Cardiac fibroblast (primary cell): ENCODE measurements at places on chromosomes 7 and 10.

GRCh38 chr10:4046030-4046429 is 261.0 kb upstream of the KLF6 start:
- no peak for DNase-seq

- DNase-seq: no peak
These were observed 317.4 kb downstream of the BMPER start for GRCh38 chr7:34222722-34223121.

- no peak for DNase-seq
These were observed 44.2 kb downstream of the GLRX3 start for GRCh38 chr10:130180416-130180815.

DNA sequence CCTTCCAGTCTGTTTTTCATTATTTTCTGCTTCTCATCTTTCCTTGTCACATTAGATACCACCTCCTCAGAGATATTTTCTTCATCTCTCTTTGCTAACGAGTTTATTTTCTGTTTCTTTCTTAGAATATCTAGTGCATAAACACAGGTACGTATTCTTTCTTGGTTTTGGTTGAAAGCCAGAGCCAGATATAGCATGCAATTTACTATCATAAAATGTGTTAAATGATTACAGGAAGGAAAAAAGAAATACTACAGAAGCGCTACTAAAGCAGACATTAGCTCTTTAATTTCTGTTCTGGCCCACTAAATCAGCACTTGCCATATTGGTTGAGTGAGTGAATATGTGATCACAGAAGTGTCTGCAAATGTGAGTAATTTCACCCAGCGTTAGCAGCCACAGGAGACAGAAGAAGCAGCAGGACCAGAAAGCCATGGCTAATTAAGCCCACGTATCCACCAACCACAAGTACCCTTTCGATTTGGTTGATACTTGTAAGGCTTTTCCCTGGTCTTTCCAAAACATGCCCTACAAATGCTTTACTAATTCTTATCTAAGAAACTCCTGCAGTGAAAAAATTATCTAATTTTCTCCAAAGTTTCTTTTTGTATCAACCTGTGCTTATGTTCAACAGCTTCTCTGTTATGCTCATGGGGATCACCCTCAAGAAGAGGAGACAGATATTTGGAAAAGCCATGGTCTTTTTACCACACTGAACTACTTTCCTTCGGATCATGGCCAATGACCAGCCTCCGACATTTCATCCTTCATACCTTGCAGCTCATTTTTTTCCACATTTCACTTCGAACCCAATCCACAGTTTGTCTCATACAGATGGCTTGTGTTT is 23.1 kb upstream of the MACC1 start:
- DNase-seq: no peak

DNA sequence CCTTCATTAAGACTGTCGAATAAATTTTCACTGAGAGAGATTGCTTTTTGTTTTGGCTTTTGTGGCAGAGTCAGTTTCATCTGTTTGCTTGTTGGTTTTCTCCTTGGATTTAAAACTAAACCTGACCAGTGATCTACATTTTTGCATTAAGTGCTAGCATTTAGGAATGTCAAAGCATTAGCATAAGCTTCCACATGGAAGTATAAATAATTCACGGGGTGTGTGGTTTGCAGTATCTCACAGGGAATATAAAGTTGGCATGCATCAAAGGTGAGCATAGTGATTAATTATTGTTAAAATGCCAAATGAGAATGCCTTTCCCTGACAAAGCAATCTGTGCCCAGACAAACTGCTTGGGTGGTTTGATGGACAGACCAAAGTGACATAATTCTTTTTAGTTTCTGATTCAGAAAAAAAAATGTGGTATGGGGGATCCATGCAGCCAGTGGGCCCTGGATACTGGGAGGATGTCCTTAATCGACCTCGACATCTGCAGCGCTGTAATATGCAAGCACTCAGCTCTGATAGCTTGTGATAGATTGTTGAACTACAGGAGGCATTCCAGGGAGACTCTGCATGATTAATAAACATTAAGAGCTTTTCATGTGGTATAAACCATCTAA is 339.3 kb upstream of the POM121L12 start:
- no peak for DNase-seq

GRCh38 chr10:4838743-4839142 is 12.7 kb downstream of the AKR1E2 start:
- no peak for DNase-seq

GRCh38 chr7:113606325-113606724 is 312.5 kb downstream of the PPP1R3A start:
- DNase-seq: no peak

DNA sequence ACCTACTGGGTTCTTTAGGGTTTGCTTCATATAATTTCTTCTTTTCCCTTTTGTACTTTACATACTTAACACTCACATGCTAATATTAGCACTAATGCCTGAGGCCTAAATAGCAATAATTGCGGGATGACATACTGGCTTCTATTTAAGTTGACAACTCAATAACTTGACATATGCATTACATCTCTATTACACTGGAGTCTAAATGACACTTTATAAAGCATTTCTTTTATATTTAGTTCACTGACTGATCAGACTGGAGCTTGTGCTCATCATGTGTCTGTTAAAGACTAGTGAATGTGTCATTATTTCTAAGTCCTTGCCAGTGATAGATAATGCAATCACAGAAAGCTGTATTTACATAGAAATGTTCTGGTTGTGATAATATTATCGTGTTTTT is 472.1 kb upstream of the SEMA3A start:
- no peak for DNase-seq

GRCh38 chr10:84178160-84178609 is 4.6 kb downstream of the GPR15LG start:
- DNase-seq: no peak

DNA sequence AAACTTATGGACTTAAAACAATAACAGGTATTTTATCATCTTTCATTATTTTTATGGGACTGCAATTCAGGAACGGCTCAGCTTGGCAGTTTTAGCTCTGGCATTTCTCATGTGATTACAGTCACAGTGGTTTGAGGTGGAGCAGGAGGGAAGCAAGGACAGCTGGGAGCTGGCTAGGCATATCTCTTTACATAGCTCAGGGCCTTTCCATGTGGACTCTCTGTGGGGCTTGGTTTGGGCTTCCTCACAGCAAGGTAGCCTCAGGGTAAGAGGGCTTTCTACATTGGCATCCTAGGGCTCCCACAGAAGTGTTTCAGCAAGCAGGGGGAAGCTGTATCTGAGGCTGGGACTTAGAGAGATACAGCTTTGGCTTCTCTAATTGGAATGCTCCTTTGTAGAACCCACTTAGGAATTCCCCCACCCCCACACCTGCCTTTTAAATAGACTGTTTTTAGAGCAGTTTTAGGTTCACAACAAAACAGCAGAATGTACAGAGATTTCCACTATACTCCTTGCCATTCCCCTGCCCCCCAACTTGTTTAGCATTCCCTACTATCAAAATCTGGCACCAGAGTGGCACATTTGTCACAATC is 26.6 kb upstream of the SDHAF3 start:
- no peak for DNase-seq

DNA sequence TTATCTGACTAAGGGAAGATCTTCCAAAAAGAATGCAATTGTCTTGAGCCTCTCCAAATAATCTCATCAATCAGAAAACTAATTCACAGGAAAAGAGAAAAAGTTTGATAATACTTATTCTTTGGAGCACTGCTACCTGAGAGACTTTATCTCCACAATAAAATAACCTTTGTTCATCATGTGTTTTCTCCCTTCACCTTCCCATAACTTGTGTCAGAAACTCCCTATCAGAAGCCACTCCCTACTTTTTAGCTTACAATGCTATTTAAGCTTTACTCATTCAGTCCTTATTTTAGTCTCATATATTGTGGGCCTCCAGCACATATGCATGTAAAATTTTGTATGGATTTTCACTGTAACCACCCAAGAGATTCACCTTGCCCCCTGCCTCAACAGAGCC is 998 bp downstream of the CYP3A43 start:
- DNase-seq: no peak

DNA sequence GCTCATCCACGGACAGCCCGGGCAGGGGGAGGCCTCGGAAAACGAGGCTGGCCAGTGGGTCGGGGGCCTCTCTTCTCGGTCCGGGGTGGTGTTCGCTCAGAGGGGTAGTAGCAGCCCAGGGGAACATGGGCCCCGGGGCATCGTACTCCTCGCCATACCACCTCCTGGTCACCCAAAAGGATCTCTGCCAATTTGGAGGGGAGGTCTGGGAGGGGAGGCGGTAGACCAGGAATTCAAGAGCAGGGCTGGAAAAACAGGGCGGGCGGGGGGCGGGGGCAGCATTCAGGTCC is 67.4 kb downstream of the SLC29A4 start:
- DNase-seq: no peak

GRCh38 chr7:128974241-128974934 is 36.7 kb downstream of the IRF5 start:
- peak; percentile 75 for DNase-seq

DNA sequence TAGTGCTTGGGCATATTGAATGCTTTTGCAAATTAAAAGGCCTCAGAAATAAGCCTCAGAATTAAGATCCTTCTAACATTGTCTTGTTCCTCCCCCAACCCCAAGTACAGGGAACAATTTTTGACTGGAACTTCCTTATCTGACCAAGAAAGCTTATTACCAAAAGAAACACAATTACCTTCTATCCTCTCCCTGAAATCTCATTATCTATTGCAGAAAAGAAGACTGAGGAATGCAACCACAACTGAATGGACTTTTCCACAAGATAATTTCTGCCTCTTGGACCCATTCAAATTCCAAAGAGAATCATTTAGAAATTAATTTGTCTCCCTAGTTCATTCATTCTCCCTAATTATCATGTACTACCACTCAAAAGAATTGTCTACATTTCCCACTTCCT is 36.8 kb upstream of the SPAM1 start:
- DNase-seq: no peak

- DNase-seq: peak; percentile 5
These were observed 9.6 kb downstream of the DGKB start for GRCh38 chr7:14892961-14893360.

- DNase-seq: no peak
These were observed 73.2 kb downstream of the SFMBT2 start for GRCh38 chr10:7337431-7338171.

DNA sequence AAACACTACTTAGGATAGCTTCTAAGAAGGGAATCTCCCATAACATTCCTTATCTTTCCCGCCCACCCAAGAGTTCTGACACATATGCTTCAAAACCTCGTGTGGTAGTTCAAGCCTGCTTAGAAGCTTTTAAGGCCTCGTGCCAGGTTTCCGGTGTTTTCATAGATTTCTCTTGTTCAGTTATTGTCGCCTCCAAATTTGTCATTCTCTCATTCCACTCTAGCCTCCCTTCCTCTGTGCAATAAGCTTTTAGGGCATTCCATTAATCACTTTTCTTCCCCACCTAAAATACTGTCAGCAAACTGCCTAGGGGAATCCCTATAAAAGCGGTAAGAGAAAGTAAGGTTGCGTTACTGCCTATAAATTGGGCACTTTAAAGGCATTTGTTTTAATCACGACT is 718 bp upstream of the BPGM start:
- peak; percentile 68 for DNase-seq

GRCh38 chr10:65291286-65291685 is 1634.5 kb upstream of the LRRTM3 start:
- no peak for DNase-seq

GRCh38 chr10:5604961-5605360 is 61.4 kb downstream of the ASB13 start:
- DNase-seq: no peak

DNA sequence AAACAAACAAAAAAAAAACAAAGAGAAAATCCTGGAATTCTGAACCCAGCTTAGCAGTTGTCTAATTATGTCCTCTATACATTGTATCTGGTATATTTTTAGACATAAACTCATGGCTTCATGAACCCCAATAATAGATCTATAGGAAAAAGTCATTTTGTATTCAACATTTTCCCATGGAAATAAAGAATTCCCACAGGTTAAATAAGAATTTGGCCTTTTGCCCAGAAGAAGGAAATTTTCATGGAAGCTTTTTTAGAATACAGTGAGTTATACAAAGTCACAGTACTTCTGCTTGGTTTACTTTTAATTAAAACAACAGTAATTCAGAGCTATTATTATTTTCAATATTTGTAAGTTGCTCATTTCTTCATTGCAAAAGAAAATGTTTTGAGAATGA is 2.1 kb upstream of the PRKG1 start:
- no peak for DNase-seq

- no peak for DNase-seq
These were observed 61.6 kb upstream of the DYNC1I1 start for GRCh38 chr7:95710711-95711110.
